ENCODE measurements at places on chromosomes 13 and 19. TPM values are rescaled to one million over a fixed set of nuclear protein-coding genes. Genes with fewer than 3 reads are reported as not detected.

Gene PDE4C
- total RNA-seq = 0.09 TPM

Gene ATP12A
- total RNA-seq = 0.23 TPM

Gene SHD
- total RNA-seq = 2.7 TPM

Gene LAIR1
- total RNA-seq = not detected

Gene FAM124A
- total RNA-seq = 3.7 TPM

Gene IGFL3
- not detected for total RNA-seq

Gene SAFB
- total RNA-seq = 176 TPM

Gene SGCG
- not detected for total RNA-seq

Gene DENND1C
- not detected for total RNA-seq

Gene ZNF726
- 0.37 TPM for total RNA-seq

Gene GIPR
- 0.96 TPM for total RNA-seq

Gene NOVA2
- total RNA-seq = 25.6 TPM

Gene MEIOSIN
- not detected for total RNA-seq

Gene NMRK2
- total RNA-seq = not detected

Gene MUC16
- not detected for total RNA-seq

Gene PDE4A
- total RNA-seq = 2.1 TPM

Gene ZNF534
- total RNA-seq = not detected

Gene VSIG10L
- 3.5 TPM for total RNA-seq

Gene NLRP7
- not detected for total RNA-seq

Gene PCSK4
- total RNA-seq = 10.4 TPM

Gene RFX1
- total RNA-seq = 17.6 TPM

Gene ERICH4
- not detected for total RNA-seq

Gene GARIN5A
- total RNA-seq = 1.1 TPM

Gene MTUS2
- 0.91 TPM for total RNA-seq

Gene FSD1
- total RNA-seq = 53.5 TPM

Gene KLK1
- total RNA-seq = 0.44 TPM

Gene GADD45B
- total RNA-seq = 4.1 TPM

Gene CA11
- total RNA-seq = 13.0 TPM

Gene PNMA8A
- total RNA-seq = 29.9 TPM

Gene ADGRE3
- not detected for total RNA-seq

Gene TBC1D17
- total RNA-seq = 30.5 TPM

Gene ZNF439
- total RNA-seq = 6.6 TPM

Gene CDC16
- 80.2 TPM for total RNA-seq

Gene THAP8
- 9.4 TPM for total RNA-seq

Gene KIR2DL1
- total RNA-seq = not detected

Gene LILRA1
- not detected for total RNA-seq

Gene ZNF524
- 6.1 TPM for total RNA-seq

Gene SYNGR4
- total RNA-seq = not detected

Gene FUT6
- total RNA-seq = not detected

Gene NKPD1
- total RNA-seq = 0.39 TPM

Gene ZNF837
- total RNA-seq = 5.0 TPM

Gene URAD
- not detected for total RNA-seq

Gene ZNF296
- total RNA-seq = 1.2 TPM

Gene HSPB6
- 0.37 TPM for total RNA-seq

Gene TLE6
- not detected for total RNA-seq

Gene PDCD5
- total RNA-seq = 159 TPM
